NCI-H1436 (cell line): ENCODE measurements at places on chromosomes 1 and 21.
A peak's percentile ranks its signal among the peaks of the same experiment; 100 is the strongest.

DNA sequence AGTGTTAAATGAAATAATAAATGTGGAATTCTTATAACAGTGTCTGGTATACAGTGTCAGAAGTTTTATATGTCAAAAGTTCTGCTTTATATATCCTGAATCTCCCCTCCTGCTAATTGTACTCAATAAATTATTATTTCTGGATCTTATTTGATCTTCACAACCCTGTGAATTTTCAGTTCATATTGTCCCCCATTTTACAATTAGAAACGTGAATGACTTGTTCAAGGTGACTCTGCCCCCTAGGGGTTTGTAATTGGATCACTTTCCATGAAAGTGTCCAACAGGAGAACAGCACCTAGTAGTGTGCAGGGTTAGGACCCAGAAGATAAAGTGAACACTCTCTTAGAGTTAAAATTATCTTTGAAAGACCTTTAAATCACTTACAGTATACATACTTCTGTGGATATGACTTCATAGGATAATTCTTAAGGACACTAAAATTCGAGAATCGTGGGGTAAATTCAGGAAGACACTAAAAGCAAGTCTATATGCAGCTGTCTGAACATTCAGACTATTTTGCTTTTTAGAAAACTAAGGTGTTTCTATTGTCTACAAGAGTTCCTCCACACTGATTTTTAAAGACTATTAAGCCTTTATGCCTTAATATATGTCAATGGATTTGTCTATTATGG is 4.5 kb upstream of the DDR2 start:
- DNase-seq: peak; percentile 40

GRCh38 chr1:166184897-166185296 is 18.1 kb upstream of the FAM78B start:
- DNase-seq: no peak

- DNase-seq: peak; percentile 9
These were observed 68.3 kb upstream of the NEK7 start for GRCh38 chr1:198088360-198089071.

GRCh38 chr21:33914188-33914587 is 1.4 kb downstream of the ATP5PO start:
- DNase-seq: no peak

DNA sequence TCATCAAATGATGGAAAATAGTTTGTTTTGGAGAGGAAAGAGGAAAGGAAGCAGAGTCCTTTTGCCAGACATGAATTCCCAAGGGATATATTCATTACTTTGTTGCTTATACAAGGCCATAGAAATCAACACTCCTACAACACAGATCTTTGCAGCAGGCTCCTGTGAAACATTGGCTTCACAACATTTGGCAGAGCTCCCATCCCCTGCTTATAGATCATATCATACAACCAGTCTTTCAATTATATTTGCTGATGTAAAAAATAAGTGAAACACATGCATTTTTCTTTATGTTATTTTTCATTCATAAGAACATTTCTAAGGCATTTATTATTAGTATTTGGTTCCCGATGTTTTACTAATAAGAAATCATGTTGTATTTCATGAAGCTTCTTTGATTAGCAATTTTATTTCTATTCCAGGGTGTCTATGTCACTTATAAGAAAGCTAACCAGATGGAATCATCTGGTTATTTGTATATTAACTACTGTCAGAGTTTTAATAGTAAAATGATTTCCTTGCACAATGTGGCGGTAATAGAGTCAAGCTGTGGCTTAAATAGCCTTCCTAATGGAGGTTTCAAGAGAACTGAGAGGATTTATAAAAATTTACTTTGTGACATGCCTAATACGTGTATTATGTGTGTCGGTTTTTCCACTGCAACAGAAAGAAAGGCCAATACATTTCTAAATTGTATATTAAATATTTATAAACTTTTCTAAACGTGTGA is 470.3 kb upstream of the NCAM2 start:
- DNase-seq: no peak

- no peak for DNase-seq
These were observed 93.8 kb downstream of the DMRTA2 start for GRCh38 chr1:50329332-50329932.

DNA sequence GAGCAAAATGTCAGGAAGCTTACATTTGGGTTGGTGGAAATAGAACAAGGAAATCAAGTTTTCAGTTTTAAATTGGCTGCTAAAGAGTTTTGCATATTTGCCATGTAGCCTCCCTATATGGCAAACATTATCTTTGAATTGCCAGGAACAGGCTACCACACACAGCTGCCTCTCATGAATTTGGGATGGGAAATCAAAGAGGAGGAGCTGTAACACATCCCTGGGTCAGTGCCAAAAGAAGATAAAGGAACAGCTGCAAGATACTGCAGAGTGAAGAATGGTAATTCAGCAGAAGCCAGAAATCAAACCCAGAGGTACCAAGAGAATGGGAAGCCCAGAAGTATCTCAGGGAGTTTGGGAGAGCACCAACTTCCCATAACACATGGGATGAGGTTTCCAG is 18.6 kb upstream of the RASAL2 start:
- no peak for DNase-seq

- DNase-seq: no peak
These were observed 15.8 kb upstream of the BACE2 start for GRCh38 chr21:41152147-41152546.

- DNase-seq: no peak
These were observed 26.5 kb downstream of the AKNAD1 start for GRCh38 chr1:108830119-108831008.

- no peak for DNase-seq
These were observed 1030.1 kb downstream of the ADGRL2 start for GRCh38 chr1:82830690-82831380.

DNA sequence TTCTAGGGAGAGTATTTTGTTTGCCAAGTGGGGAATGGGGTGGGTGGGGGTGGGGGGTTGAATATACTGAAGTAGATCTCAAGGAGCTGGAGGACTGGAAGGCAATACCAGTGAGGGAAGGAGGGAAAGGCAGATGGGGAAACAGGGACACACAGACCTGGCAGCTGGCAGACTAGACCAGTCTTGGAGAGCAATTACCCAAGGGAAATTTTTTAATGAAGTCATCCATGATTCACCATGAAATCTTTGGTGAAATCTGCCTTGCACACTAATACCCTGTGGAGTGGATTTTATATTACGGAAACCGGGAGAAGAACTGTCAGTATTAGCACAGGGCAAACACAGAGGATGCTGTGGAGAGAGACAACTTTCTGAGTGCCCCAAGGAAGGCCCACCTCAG is 29.7 kb upstream of the MARK1 start:
- no peak for DNase-seq

GRCh38 chr1:160707236-160708064 is 4.2 kb downstream of the CD48 start:
- DNase-seq: no peak

- DNase-seq: no peak
These were observed 162.7 kb upstream of the COL6A1 start for GRCh38 chr21:45818904-45819285.

GRCh38 chr1:15428815-15429435 is 9.3 kb upstream of the CTRC start:
- no peak for DNase-seq

- no peak for DNase-seq
These were observed 8.3 kb upstream of the VN1R5 start for GRCh38 chr1:247247568-247247967.

GRCh38 chr1:1755426-1755825 is 22.8 kb downstream of the NADK start:
- no peak for DNase-seq

DNA sequence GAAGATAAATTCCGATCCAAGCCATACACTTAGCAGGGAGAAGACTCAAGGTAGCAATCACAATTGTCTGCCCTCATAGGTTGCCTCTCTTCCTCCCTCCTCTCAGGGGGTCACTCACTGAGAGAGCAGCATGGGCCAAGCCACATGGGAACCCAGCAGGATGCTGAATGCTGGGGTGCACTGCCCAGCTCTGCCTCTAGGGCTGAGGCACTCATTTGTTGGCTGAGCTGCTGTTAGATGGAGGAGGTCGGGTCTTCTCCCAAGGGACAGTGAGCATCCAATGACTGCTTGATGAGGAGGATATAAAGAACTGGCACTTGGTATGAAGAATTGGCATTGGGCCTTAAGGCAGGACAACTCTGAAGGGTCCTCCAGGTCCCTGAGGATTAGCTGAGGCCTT is 418.8 kb downstream of the SIPA1L2 start:
- peak; percentile 29 for DNase-seq

DNA sequence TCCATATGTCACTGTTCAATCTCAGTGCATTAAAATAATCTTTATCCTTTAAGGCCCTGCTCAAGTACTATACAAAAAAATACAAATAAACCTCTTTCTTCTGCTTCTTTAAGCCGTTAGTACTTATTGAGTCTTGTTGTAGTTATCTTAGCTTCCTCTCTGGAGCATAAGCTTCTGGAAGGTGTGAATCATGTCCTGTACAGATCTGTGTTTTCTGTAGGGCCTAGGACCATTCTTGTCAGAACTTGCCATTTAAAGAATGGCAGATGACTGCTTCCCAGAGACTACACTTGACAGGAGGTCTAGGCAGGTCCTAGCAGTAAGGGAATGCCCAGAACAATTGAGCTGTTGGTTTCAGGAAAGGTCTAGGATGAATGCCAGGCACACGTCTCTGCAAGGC is 12.9 kb downstream of the NEK7 start:
- DNase-seq: no peak

GRCh38 chr1:211698161-211699026 is 23.0 kb upstream of the NEK2 start:
- DNase-seq: peak; percentile 37

DNA sequence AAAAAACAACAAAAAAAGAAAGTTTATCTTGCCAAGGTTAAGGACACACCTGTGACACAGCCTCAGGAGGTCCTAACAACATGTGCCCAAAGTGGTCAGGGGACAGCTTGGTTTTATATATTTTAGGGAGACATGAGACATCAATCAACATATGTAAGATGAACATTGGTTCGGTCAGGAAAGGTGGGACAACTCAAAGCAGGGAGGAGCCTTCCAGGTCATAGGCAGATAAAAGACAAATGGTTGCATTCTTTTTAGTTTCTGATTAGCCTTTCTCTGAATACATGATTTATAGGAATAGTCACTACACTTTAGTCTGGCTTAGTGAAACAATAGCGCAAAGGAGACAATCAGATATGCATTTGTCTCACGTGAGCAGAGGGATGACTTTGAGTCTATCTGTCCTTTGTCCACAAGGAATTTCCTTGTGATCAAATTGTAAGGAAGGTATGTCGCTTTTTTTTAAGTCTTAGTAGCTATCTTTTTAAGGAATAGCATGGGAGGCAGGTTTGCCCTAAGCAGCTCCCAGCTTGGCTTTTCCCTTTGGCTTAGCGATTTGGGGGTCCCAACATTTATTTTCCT is 23.3 kb upstream of the OVAAL start:
- no peak for DNase-seq

- no peak for DNase-seq
These were observed 40.6 kb downstream of the ERI3 start for GRCh38 chr1:44314452-44314851.

DNA sequence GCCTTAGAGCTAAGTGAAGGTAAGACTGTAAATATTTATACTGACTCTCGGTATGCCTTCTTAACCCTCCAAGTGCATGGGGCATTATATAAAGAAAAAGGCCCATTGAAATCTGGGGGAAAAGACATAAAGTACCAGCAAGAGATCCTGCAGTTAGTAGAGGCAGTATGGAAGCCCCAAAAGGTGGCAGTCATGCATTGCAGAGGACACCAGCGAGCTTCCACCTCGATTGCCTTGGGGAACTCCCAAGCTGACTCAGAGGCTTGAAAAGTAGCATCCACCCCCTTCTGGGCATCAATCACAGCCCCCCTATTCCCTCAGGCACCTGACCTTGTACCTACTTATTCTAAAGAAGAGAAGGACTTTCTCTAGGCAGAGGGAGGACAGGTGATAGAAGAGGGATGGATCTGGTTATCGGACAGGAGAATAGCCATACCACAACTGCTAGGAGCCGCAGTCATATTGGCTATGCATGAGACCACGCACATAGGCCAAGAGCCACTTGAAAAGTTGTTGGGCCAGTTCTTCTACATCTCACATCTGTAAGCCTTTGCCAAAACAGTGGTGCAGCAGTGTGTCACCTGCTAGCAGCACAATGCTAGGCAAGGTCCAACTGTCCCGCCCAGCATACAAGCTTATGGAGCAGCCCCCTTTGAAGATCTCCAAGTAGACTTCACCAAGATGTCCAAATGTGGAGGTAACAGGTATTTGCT is 19.4 kb downstream of the PLA2G2F start:
- no peak for DNase-seq
